ENCODE measurements at places on chromosomes 12 and 14.

DNA sequence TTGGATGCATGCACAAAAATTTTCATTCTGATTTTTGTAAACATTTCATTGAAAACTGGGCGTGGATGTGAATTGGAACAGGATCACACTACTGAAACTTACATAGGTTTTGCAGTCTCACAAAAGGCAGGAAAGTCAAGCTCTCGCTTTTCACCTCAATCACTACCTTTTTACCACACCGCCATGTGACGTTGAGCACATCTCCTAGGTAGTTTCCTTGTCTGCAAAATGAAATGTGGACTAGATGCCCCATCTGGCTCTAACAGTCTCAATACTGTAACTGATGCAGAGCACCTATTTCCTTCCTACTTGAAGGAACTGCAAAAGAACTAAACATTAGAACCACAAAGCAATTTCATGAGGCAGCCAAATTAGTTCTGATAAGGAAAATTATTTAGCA, 4.4 kb upstream of the YY1 start:
- no peak for DNase-seq

- DNase-seq: no peak
Observed at GRCh38 chr14:92847278-92847677, 53.2 kb downstream of the GOLGA5 start.

GRCh38 chr14:33332497-33332896, 393.8 kb downstream of the NPAS3 start:
- no peak for DNase-seq

- DNase-seq: no peak
Observed at GRCh38 chr12:75269209-75269608, 59.6 kb upstream of the KCNC2 start.

DNA sequence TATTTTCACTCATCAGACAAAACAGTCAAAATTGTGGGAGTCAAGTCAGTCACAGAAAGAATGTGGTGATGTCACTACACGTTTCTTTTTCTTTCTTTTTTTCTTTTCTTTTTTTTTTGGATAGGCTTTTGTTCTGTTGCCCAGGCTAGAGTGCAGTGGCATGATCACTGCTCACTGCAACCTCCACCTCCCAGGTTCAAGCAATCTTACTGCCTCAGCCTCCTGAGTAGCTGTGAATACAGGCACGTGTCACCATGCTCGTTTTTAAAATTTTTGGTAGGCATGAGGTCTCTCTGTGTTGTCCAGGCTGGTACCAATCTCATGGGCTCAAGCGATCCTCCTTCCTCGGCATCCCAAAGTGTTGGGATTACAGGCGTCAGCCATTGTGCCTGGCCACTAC, 2.3 kb downstream of the CLECL1 start:
- no peak for DNase-seq

- DNase-seq: no peak
Observed at GRCh38 chr12:10184261-10184843, 5.5 kb downstream of the TMEM52B start.

DNA sequence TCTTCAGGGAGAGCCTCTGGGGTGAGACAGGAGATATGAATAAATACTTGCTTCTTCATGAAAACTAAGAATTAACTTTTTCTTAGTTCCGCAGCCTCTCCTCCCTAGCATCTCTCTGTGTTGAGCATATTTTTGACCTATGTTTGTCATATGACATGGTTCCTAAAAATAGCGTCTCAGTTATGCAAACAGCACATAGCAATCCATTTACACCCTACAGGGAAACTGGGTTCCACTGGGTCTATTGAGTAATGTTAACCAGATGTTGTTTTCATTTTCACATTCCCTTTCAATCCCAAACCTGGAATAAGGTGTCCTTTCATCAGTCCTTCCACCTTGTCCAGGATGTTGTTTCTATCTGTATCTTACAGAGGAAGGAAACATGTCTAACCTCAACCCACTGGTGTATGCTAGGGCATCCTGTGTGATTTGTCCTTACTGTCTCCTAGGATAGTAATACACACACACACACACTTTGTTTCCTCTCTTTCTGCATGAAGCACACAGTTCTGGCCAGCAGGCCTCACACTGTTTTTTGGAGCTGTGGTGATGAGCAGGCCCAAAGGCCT, 1543.5 kb downstream of the AACS start:
- DNase-seq: no peak

- no peak for DNase-seq
Observed at GRCh38 chr14:24361326-24361725, 6.7 kb upstream of the NFATC4 start.

Data from stimulated activated CD8-positive, alpha-beta memory T cell treated with anti-CD3 and anti-CD28 coated beads, Interleukin-7, amount 100 ng/mL, for 24 hours (primary cell).